ENCODE measurements at places on chromosomes 13 and 19.
A peak's percentile ranks its signal among the peaks of the same experiment; 100 is the strongest.

DNA sequence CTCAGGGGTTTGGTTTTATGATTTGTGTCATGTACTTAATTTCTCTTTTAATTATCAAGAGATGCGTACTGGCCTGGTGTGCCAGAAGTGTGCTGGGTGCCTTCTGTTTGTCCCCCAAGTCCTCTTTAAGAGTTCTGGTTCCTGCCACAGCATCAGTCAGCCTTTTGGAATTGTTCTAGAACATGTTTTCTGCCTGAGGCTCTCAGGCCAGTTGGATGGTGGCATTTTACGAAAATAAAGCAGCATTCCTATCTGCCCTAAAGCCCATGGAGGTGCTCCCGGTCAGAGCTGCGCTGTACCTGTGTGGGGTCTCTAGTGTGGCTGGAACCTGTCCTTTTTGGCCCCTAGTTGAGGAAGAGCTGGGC is 54.1 kb downstream of the TSSK6 start:
- no peak for DNase-seq

GRCh38 chr19:30662211-30662861 is 290.2 kb downstream of the ZNF536 start:
- DNase-seq = peak; percentile 73

- no peak for DNase-seq
Measured at GRCh38 chr13:32941368-32941767, 74.9 kb upstream of the KL start.

DNA sequence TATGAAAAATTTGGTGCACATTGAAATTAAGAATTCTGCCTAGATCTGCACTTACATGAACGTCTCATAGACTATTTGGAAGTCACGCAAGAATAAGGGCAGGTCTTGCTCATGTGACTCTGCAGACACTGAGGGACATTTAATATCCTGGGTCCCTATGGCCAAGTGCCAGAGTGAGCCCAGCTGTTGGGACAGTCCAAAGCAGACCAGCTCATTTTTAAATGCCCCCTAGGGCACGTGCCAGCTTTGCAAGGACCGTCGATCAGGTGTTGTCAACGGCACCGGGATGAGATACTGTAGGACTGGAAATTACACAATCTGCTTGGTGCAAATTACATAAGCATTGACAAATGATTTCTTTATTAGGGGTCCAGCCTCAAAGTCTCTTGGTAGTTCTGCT is 293.6 kb downstream of the TEX29 start:
- no peak for DNase-seq

DNA sequence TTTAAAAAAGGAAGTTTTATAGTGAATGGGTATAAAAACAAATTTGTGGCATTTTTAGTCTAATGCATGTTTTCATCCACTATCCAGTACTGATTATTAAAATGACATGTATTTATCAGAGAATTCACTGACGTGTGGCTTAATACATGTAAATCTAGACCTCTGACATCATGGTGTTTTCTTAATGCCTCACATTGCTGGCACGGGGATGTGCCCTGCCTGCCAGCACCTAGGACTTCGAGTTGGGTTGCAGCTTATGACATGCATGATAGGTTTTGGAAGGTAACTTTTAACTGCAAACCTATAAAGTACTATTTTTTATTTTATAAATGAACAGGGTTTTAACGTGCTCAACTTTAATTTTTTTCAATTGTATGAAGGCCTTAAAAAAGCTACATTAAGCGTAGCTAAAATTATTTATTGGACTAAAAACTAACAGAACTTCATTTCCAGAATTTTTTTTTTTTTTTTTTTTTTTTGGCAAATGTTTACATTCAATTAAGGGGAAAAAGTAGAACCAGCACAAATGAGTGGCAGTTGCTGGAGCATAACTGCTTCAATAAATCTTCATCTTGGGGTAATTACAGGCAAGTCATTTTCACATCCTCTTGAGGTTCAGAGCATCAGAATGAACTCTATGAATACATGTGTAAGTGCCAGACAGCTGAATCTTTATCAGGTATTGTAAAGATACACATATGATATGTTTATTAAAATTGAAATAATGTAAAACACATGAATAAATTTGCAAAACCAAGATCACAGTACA is 16.3 kb downstream of the METTL21C start:
- DNase-seq = no peak

- DNase-seq = no peak
Measured at GRCh38 chr19:2048959-2049740, 1.9 kb downstream of the MKNK2 start.

GRCh38 chr13:34421347-34421719 is 520.7 kb upstream of the NBEA start:
- DNase-seq = no peak

DNA sequence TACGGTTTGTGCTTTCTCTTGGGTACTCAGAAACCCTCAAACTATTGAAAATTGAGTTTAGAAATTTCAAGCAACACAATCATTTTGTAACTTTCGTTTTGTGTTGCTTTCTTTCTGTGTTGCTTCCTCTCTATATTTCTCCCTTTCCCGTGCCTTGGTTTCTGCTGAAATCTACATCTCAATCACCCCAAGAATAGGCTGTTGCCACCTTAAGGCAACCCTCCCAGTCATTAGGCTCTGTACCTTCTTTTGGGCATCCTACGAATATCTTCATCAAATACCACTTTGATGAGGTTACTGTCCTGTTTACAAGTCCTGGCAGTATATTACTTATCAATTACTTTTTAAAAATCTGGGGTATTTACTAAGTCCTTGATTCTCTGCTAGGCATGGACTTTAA is 621.6 kb downstream of the GPC6 start:
- no peak for DNase-seq
